ENCODE measurements at places on chromosomes 7 and 10.

- no peak for DNase-seq
These were observed 159.8 kb downstream of the CCDC7 start for GRCh38 chr10:32605787-32606186.

GRCh38 chr7:35026150-35026549 lies 11.1 kb downstream of the DPY19L1 start:
- DNase-seq: no peak

DNA sequence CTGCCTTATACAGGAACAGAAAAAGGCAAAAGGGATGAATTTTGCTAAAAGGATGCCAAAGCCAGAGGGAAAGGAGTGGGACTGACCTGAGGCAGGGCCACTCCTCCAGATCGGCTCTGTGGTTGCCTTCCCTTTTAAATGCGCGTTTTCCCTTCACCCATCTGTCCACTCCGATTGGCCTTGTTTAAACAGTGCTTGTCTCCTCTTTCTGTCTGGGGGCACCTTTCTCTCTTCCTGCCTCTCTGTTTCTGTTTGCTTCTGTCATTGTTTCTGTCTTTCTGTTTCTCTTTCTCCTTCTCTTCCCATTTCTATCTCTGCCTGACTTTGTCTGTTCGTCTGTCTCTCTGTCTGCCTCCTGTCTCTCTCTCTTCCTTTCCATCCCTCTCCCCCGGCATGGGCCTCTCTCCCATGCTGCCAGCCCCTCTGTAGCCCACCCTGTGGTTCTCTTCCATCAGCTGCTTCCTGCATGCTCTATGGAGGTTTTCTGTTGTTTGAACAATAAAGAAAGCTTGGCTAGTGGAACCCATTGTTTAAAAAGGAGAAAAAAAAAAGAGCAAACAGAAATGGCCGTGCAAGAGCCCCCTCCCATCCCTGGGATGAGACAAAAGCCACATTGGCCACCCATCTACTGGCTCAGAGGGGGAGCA lies 29.5 kb upstream of the HSPB1 start:
- no peak for DNase-seq

- DNase-seq: no peak
These were observed 50.5 kb downstream of the GALNT17 start for GRCh38 chr7:71182438-71182935.

DNA sequence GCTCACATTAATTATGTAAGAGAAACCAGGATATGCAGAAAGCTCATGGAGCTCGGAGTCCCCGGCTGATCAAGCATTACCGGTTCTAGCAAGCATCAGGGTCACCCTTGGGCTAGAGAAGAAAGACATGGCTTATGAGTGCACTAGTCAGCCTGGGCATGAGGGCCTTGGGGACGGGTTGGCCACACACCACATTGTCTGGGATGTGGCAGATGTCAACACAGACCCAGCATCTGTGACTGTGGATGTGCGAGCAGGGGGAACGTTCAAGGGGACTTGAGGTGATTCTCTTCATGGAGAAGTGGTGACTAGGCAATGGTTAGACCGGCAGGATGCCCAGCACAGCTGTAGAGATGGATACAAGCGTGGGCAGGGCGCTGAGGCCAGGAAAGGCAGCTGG lies 13.7 kb downstream of the ZMIZ2 start:
- DNase-seq: no peak

- no peak for DNase-seq
These were observed 156.6 kb upstream of the SEMA3D start for GRCh38 chr7:85343484-85343883.

GRCh38 chr7:70098905-70099672 lies 500.8 kb downstream of the AUTS2 start:
- no peak for DNase-seq

DNA sequence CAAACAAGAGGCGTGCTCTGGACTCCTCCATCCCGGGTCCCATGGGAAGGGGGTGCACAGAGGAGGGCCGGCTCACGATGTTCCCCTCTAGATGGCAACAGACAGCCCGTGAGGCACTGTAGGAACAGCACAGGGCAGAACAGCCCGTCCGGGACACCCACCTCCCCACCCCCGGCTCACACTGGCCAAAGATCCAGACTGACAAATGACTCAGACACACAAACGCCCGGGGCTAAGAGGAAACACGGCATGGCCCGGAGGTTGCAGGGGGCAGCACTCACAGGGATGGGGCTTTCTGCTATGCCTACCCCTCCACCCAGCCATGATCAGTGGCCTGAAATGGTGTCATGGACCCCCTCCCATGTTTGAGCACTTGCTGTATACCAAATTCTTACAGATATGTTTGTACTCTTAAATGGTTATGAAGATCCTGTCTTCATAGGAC lies 4.9 kb upstream of the ELN start:
- no peak for DNase-seq

DNA sequence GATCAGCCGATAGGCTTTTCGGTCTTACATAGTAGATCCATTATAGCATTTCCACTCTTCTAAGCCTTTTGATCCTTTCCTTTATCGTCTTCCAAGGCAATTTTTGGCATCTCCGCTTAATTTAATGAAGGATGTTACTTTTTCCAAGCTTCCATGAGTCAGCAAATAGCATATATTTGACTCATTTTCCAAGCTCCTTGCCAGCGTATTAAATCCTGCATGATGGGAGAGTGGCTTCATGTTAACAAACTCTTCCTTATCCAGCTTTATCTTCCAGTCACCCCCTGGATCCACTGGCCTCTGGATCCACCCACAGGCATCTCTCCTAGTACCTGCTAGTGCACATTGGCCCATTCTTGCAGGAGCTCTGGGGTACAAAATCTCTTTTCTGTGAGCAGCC lies 13.0 kb downstream of the OR9A2 start:
- no peak for DNase-seq

- no peak for DNase-seq
These were observed 157.8 kb downstream of the DNAJB6 start for GRCh38 chr7:157494506-157495176.

GRCh38 chr10:133129071-133129858 lies 30.8 kb upstream of the KNDC1 start:
- DNase-seq: no peak

DNA sequence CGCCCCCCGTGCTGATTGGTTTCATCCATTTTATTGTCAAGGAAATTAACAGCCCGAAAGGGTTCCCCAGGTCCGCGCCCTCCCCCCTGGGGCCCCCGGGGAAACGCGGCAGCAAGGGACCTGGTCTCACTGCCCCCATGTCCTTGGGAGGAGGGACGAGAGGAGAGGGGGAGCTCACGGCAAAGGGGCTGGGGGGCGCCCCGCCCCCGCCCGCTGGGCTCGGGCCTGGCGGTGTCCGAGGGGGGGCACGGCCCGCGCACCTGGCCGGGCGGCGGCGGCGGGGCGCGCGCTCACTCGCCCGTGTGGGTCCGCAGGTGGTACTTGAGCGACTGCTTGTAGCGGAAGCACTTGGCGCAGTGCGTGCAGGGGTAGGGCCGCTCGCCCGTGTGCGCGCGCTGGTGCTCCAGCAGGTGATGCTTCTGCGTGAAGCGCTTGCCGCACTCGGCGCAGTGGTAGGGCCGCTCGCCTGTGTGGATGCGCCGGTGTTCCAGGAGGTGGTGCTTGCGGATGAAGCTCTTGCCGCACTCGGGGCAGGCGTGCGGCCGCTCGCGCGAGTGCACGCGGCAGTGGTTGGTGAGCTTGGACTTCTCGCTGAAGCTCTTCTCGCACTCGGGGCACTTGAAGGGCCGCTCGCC lies 29.3 kb downstream of the ZNF777 start:
- DNase-seq: no peak

DNA sequence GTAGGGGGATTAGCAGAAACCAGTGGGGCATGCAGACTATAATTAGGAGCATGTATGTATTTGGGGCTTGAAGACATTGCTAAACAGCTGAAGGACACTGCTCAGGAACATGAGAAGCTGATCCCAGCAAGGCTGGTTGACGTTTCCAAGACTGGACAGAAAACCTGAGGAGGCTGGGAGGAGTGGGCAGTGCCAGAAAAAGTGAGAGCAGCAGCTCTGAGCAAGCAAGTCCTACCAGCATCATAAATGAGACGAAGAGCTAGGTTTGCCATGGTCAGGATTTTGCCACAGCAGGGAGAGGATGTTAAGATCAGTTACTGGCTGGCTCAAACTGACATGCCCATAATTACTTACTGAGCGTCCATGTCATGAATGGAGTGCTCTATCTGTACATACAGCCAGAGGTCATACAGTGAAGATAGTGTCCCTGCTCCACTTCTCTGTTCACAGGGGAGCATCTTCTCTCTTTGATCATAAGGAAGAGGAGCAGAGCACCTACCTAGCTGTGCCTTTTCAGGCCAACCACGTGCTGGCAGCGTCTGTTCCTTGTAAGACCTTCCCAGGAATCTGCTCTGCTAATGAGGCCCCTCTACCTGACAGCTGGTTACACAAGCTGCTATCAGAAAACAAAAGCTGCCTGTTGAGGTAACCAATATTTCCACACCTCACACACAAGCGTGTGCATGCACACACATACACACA lies 44.7 kb downstream of the PDE1C start:
- DNase-seq: no peak

DNA sequence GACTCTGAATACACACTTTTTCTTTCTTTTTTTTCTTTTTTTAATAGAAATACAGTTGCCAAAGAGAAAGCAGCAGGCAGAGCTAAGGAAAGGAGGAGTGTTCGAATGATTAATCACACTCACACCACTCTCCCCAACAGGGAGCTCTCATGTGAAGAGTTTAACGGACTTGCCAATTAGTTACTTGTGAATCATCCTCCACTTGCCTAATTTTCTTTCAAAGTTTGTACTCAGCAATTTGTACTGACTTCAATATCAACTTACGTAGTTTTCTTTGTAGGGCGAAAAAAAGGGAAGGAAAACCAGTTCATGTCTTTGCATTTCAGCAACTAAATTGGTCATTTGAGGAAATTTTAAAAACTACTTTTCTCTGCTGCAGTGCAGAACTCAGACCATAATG lies 109.2 kb downstream of the PIP4K2A start:
- DNase-seq: no peak

GRCh38 chr7:1536743-1537534 lies 6.4 kb downstream of the MAFK start:
- no peak for DNase-seq

- DNase-seq: no peak
These were observed 49.1 kb downstream of the NCAPG2 start for GRCh38 chr7:158655507-158655906.

DNA sequence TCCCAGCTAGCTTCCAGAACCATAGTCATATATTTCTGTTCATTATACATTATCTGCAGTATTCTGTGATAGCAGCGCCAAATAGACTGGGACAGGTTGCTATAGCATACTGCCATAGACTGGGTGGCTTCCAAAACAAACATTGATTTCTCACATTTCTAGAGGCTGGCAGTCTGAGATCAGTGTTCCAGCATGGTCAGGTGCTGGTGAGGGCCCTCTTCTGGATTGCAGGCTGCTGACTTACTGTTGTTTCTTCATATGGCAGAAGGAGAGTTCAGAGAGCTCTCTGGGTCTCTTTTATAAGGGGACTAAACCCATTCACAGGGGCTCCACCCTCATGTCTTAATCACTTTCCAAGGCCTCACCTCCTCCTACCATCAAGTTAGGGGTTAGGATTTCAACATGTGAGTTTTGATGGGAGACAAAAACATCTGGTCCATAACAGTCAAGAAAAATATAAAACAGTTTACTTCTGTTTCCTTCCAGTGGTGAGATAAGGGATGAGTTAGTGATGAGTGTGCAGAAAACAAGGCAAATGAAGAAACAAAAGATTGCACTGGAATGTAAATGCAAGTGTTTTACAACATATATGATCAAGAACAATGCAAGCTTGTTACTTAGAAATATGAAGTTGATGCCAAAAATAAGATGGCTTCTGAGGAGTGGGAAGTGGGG lies 399.0 kb upstream of the C7orf33 start:
- no peak for DNase-seq

GRCh38 chr10:129046962-129047361 lies 420.1 kb upstream of the MGMT start:
- no peak for DNase-seq

GRCh38 chr7:21251151-21251800 lies 176.6 kb upstream of the SP4 start:
- no peak for DNase-seq

GRCh38 chr10:64365663-64366062 lies 844.5 kb downstream of the REEP3 start:
- DNase-seq: no peak

GRCh38 chr10:30928742-30929141 lies 102.9 kb downstream of the ZNF438 start:
- no peak for DNase-seq

- no peak for DNase-seq
These were observed 43.0 kb upstream of the NPS start for GRCh38 chr10:127506094-127506493.

GRCh38 chr7:139602143-139602722 lies 78.7 kb downstream of the CLEC2L start:
- no peak for DNase-seq

DNA sequence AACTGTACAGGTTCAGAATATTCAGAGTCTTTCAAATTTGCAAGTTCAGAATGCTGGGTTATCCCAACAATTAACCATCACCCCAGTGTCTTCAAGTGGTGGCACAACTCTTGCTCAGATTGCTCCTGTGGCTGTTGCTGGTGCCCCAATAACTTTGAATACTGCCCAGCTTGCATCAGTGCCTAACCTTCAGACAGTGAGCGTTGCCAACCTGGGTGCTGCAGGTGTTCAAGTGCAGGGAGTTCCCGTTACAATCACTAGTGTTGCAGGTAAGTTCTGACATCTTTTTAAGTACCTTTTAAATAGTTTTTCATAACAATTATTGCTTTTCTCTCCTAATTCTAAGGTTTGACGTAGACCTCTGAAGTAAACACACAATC lies 2.7 kb downstream of the SP4 start:
- no peak for DNase-seq

- DNase-seq: no peak
These were observed 78.4 kb upstream of the NANOS1 start for GRCh38 chr10:118950997-118951637.

DNA sequence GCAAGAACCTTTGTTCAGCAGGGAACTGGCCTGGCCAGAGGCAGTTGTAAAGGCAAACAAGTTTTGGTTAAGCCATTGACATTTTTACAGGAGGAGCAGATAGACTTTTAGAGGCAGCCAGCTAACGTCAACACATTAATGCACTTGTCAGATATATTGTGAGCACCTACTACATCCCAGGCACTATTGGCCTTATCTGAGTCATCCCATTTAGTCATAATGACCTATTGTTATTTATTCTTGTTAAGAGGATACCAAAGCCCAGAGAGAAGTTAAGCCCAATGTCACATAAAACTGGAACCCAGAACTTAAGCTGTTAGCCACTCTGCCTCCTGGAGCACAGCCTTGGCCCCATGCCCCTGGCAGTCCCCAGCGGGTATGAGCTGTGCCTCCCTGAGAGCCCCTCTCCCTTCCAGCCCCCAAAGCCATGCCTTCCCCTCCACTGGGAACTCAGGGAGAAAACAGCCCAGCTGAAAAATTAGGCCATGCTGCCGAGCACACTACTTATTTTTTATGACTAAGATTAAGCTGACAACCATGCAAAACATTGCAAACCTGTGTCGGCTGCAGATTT lies 32.7 kb upstream of the TRIM8 start:
- DNase-seq: no peak

All from esophagus squamous epithelium (tissue), 5 donors.